ENCODE measurements at places on chromosomes 7 and 10.

GRCh38 chr7:158812684-158813083 lies 16.6 kb downstream of the ESYT2 start:
- peak; percentile 65 for DNase-seq

GRCh38 chr10:60899266-60899665 lies 44.7 kb downstream of the RHOBTB1 start:
- DNase-seq: no peak

- DNase-seq: no peak
Measured at GRCh38 chr10:127556916-127557315, 7.8 kb downstream of the NPS start.

- DNase-seq: no peak
Measured at GRCh38 chr7:127578711-127579275, 6.6 kb downstream of the GCC1 start.

DNA sequence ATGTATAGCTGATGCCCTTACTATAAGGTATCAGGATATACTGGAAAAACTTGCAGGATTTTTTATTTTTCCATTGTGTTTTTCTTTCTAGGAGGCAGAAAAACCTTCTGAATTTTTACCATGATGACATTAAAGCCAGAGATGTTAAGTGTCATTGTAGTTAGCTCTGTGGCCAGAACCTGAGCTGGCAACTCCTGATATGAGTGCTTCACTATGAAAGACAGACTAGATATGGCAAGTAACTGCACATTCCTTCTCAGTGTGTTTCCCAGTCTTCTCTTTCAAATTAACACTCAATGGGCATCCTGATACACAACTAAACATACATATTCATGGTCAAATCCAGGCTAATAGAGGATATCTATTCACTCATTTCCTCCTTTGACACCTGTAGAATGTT lies 166.2 kb downstream of the CTTNBP2 start:
- no peak for DNase-seq

DNA sequence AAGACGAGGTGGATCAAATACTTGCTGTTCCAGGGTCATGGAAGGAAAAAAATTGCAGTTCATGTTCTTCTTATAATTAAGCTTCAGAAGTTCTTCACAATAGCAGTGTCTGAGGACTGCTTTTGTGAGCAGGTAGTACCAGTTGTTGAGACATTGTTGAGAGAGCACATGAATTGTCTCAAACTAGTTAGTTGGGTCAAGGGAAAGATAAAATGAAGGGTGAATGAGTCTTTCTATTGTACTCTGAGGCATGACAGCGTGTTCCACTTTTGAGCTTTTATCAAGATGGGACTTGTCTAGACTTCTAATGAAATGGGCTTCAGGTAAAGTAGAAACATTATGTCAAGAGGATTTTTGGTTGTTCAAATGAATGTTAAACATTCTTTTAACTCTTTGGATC lies 26.0 kb downstream of the KAT6B start:
- DNase-seq: no peak

GRCh38 chr7:128697302-128697905 lies 25.3 kb downstream of the GARIN1A start:
- peak; percentile 72 for DNase-seq

DNA sequence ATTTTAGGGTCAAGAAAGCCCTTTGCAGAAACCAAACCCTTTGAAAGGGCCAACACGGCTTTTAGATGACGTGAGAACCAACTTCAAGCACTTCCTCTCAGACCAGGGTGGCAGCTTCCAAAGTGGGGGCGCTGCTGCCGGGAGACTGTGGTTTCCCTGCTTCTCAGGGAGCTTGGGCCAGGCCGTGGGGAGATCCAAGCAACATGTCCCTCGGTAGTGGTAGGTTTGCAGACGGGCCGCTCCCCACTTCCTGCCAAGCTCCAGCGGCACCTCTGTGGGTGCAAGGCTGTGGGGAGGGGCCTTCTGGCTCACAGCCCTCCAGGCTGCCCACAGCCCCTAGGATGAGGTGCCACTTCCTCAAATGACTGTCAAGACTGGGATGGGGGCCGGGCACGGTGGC lies 132.4 kb downstream of the FAM53B start:
- DNase-seq: peak; percentile 56

DNA sequence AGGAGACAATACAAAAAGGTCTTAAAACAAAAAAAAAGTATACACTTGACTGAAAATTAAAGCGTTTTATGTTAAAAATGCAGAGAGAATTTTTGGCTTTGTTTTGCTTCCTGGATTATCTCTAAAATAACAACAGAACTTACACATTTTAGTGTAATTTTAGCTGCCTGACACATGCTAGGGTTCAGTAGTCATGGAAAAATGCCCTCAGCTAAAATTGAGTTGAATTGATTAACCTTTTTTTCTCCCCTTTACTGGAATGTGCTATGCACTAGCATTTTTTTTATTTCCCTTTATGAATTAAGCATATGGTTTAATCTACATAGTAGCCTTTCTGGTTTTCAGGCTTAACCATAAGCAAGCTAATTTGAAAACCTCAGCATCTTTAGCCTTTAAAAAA lies 89.9 kb downstream of the ZNF277 start:
- DNase-seq: no peak

DNA sequence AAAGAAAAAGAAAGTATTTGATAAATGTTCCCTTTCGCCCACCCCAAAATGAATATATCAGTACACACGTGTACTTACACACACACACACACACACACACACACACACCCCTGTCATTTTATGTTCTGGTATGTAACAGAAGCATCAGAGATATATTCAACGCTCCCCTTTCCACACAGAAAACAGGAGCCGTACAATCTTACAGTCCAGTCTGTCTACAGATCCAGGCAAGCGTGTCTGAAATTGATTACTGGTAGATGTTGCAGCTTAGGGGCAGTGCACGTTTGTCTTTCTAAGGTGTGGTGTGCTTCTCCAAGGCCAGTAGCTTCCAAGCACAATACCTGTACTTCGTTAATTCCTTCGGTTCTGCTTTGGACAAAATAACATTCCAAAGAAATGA lies 143.7 kb upstream of the RNF32 start:
- no peak for DNase-seq

DNA sequence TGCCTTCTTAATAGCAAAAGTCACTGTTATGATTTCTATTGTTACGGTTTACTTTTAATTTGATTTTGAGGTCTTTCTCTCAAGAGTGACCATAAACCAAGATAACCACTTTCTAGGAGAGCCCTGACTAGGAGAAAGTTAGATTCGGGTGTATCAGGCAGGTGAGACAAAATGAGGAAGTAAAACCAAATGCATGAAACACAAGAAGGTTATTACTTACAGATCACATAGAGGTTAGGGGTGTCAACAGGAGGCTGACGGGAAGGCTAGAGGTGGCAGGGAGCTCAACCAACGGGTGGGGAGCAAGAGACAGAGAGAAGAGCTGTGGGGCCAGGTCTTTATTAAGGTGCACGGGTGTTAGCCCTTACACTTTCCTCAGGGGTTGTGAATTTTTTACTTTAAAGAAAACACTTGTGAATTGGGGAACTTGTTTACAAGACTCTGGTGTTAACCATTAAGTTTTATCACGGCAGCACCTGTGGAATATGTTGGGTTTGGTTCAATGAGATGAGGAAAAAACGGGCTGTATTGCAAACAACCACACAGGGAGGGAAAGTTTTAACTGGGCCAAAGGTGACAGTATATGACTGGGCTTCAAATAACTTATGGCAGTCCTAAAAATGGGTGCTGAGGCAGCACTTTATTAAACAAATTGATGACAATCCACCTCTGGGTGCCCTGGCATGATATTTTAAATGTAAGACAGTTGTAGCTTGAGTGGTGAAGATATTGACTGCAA lies 154.9 kb downstream of the SDHAF3 start:
- no peak for DNase-seq

DNA sequence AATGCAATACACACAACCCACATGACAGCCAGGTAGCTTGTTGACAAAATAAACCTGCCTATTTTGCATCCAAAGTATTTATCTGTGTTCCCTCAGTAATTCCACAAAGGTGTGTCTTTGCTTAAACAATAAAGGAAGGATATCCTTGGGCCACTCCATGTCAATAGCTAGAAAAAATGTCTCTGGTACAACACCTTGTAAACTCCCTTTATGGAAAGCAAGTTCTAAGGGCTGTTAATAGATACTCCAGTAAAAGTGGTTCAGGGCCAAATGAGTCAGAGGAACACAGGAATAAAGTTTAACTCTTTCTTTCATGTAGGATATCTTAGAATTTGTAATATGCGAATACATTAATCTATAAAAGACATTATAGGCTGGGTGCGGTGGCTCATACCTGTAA lies 96.9 kb upstream of the LRRTM3 start:
- no peak for DNase-seq

GRCh38 chr10:131815266-131816156 lies 85.3 kb upstream of the PPP2R2D start:
- peak; percentile 5 for DNase-seq

DNA sequence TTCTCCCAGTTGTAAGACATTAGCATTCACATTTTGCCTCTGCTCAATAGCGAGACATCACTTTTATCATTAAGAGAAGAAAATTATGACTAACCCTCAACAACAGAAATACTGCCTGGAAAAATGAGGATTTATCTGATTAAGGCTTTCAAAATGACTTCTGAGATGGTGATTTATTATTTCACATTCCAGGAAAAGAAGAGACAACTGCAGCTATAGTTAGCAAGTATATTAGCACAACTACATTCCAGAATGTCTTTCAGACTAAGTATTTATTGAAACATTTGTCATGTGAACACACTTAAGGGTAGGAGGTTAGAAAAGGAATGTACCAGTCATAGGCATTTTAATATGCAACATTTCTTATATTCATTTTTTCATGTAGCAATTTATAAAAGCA lies 162.0 kb downstream of the IQUB start:
- no peak for DNase-seq

GRCh38 chr7:133053321-133053891 lies 28.5 kb downstream of the CHCHD3 start:
- DNase-seq: no peak

- no peak for DNase-seq
Measured at GRCh38 chr7:102830197-102830596, 81.4 kb downstream of the FAM185A start.

DNA sequence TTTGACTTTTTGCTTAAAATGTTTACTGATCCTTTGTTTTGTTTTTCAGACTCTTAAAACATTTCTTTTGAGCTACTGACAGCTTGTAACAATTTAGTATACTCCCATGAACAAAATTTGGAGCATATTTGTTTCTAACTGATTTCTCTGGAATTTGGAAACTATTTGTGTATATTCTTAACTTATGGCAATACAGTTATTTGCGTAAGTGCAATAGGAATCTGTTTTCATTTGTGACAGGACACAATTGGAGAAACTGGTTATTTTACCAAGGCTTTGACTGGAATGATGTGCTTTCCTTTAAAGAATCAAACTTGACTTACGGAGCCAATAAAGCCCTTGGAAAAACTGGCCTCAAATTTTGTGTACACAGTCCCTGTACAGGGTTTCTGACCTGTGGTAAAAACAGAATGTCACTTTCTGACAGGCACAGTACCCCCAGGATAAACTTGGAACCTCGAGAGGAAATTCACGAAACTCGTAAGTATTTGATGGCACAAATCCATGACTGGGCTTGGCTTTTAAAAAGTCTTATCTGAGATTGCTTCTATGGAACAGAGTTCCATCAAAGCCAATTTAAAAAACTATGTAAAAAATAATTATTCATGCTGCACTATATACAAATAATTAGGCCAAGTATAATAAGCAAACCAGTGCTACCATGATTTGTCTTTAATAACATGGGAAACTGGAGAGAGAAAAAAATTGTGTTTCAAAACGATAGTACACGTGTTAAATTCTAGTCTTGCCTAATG lies 70.4 kb downstream of the ST8SIA6 start:
- no peak for DNase-seq

GRCh38 chr7:130560972-130561371 lies 69.1 kb downstream of the MEST start:
- DNase-seq: no peak

- no peak for DNase-seq
Measured at GRCh38 chr7:158933468-158934139, 77.2 kb downstream of the DYNC2I1 start.

GRCh38 chr7:93830141-93830925 lies 60.2 kb downstream of the TFPI2 start:
- no peak for DNase-seq

DNA sequence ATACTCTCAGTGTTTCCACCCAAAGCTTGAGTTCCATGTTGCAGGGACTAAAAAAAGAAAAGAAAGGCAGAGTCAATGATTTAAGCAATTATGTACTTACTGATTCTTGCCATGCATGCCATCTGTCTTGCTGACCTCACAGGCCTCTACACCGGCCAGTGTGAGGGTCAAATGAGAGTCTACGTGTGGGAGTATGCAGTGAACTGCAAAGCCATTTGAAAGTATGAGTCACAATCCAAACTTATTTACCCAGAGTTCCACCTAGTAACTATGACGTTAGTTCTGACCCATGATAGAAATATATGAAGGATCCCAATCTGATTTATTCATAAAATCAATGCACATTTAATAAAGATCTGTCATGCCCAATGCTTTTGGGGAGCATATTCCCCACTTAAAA lies 26.5 kb downstream of the PDE1C start:
- DNase-seq: no peak

- no peak for DNase-seq
Measured at GRCh38 chr10:94316560-94316959, 46.2 kb downstream of the NOC3L start.

DNA sequence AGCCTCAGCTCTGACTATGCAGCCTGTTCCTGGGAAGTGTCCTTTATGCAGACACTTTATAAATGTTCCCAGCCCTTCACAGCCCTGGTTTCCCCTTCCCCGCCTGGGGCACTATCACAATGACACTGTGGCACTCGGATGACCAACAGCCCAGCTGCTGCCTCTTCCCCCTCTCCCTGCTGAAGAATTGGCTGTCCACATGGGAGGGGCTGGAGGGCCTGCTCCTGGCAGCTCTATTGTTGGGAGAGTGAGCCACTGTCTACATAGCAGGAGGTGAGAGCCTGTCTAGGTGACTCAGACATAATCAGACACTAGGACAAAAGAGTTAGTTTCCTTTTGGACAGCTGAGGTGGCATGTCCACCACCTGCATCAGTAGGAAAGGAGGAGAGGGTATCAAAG lies 437.5 kb downstream of the PLXNA4 start:
- DNase-seq: no peak

- DNase-seq: no peak
Measured at GRCh38 chr7:5477723-5478531, 54.3 kb upstream of the TNRC18 start.

- DNase-seq: no peak
Measured at GRCh38 chr7:133857376-133858119, 269.6 kb upstream of the LRGUK start.
